ENCODE measurements at places on chromosomes 12 and 14. TPM values are rescaled to one million over a fixed set of nuclear protein-coding genes. Genes with fewer than 3 reads are reported as not detected.

DNA sequence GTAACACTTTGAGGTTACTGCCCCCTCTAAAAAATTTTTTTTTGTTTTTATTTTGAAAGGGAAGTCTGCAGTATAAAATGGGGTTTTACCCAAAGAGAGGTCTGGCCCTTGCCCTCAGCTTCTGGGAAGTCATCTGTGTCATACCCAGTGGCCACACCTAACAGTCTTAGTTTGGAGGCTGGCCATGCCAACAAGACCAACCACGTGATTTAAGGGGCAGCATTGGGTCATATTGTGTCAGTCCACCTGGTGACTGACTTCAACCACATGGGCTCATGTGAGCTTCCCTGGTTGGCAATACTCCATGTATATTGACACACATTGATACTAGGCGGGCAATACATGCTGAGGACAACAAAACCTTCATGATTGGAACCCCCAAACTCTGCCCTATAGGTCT is 173.9 kb downstream of the GXYLT1 start:
- DNase-seq, result no peak
- H3K4me1 ChIP-seq, result no peaks in the 10 kb centered on the region
- H3K27ac ChIP-seq, result no peak overlapping the region
- H3K36me3 ChIP-seq, result no peaks in the 10 kb centered on the region

DNA sequence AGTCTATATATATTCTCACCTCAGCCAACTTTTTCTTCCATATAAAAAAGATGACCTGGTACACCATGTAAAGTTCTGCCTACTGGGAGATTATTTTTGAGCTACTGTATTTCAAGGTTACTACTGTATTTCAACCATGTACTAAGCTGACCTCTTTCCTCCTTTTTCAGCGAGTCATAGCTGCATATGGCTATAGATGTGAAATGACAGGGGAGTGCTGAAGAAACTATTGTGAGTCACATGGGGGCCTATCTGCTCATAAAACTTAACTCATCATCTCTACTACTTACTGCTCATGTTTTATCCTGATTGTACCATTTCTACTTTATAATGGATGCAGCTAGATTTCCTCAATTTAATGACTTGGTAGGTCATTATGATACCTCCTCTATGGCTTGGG is 571.4 kb upstream of the ATP2B1 start:
- no peaks in the 10 kb centered on the region for H3K27me3 ChIP-seq
- no peaks in the 10 kb centered on the region for H3K4me1 ChIP-seq
- H3K4me3 ChIP-seq, result no peak overlapping the region
- H3K36me3 ChIP-seq, result no peaks in the 10 kb centered on the region
- DNase-seq, result no peak

DNA sequence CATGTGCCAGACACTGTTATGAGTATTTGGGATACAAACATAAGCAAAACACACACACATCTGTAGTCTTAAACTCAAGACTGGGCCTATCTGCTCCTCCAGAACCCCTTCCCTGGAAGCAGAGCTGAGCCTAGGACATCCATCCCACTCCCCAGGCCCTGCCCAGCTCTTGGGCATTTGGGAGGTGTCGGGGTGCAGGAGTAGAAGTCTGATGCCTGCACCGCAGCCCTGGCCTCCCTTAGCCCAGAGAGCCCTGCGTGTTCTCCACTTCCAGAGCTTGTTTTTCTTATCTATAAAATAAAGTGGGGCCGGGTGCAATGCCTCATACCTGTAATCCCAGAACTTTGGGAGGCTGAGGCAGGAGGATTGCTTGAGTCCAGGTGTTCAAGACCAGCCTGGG is 11.7 kb downstream of the HSP90AA1 start:
- no peaks in the 10 kb centered on the region for H3K4me1 ChIP-seq
- H3K27ac ChIP-seq, result no peak overlapping the region

GRCh38 chr12:7695566-7696197 is at the start of gene GDF3:
Gene GDF3 (minus strand): TSS chr12:7695775. CDS start chr12:7695728, 47 bp downstream.
- H3K27me3 ChIP-seq, result no peaks in the 10 kb centered on the region
- peak; percentile 53 for DNase-seq
- H3K36me3 ChIP-seq, result no peaks in the 10 kb centered on the region
- no peak within 1 kb of the TSS for H3K27ac ChIP-seq
- peak within 1 kb of the TSS; percentile 24 for H3K4me3 ChIP-seq

DNA sequence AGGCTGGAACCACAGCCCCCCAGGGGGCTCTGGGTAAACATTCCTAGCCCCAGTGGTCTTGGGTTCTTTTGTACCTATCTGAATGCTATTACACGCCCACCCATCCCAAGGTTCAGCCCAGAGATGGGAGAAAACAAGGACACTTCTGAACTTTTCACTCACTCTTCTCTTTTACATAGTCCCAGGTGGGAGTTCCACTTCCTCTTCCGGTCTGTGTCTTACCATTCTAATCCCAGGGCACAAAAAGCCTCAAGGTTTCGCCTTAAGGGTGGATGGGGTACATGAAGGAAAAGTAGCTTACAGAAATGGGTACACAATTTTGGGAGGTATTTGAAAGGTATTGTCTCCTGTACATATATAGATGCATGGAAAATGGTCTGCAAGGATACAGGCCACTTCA is 79.0 kb downstream of the TMEM30B start:
- H3K27ac ChIP-seq, result no peak overlapping the region
- H3K4me1 ChIP-seq, result no peaks in the 10 kb centered on the region
- no peak for DNase-seq
- no peaks in the 10 kb centered on the region for H3K36me3 ChIP-seq
- H3K4me3 ChIP-seq, result no peak overlapping the region

DNA sequence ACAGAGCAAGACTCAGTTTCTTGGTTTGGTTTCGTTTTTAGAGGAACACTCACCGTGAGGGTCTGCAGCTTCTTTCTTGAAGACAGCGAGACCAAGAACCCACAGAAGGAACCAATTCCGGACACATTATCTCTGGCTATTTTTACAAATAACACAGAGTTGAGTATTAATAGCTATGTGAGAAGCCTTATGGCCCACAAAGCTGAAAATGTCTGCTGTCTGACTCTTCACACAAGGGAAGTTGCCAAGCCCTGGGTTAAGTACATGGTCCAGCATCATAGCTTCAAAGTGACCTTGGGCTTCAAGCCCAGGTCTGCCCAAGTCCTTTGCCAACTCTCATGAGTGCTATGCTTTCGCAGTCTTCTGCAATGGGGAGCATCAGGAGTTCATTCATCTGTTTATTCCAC is 2.6 kb upstream of the LGMN start:
- no peaks in the 10 kb centered on the region for H3K4me1 ChIP-seq
- H3K27ac ChIP-seq, result no peak overlapping the region
- no peaks in the 10 kb centered on the region for H3K36me3 ChIP-seq
- H3K27me3 ChIP-seq, result no peaks in the 10 kb centered on the region
- H3K4me3 ChIP-seq, result no peak overlapping the region
- no peak for DNase-seq

DNA sequence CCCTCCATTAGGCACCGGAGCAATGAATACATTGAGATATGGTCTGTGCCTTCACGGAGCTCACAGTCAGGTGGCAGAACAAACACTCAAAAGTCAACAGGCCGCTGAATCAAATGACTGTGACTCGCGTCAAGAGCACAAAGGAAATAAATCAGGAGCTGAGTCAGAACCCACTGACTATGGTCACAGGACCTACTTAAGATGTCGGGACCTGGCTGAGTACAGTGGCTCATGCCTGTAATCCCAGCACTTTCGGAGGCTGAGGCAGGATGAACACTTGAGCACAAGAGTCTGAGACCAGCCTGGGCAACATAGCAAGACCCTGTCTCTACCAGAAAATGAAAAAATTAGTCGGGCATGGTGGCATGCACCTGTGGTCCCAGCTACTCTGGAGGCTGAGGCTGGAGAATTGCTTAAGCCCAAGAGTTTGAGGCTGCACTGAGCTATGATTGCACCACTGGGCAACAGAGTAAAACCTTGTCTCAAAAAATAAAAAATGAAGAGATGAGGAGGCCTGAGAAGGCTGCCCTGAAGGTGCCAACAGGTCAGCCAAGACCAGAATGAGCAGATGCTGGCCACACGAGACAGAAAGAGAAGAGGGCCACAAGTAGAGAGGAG is 19.9 kb downstream of the TMEM233 start:
- no peaks in the 10 kb centered on the region for H3K4me1 ChIP-seq
- DNase-seq, result no peak
- H3K36me3 ChIP-seq, result no peaks in the 10 kb centered on the region
- no peak overlapping the region for H3K4me3 ChIP-seq
- H3K27ac ChIP-seq, result no peak overlapping the region

Gene BCL2L14
- not detected for total RNA-seq

Gene TSPAN9
- 43.5 TPM for total RNA-seq

Gene OR4K15
- not detected for total RNA-seq

All from aorta (tissue), 5 donors.